Stimulated activated CD4-positive, alpha-beta T cell treated with anti-CD3 and anti-CD28 coated beads, Interleukin-15, amount 100 ng/mL, for 1 hour (primary cell): ENCODE measurements at places on chromosomes 7 and 10.

DNA sequence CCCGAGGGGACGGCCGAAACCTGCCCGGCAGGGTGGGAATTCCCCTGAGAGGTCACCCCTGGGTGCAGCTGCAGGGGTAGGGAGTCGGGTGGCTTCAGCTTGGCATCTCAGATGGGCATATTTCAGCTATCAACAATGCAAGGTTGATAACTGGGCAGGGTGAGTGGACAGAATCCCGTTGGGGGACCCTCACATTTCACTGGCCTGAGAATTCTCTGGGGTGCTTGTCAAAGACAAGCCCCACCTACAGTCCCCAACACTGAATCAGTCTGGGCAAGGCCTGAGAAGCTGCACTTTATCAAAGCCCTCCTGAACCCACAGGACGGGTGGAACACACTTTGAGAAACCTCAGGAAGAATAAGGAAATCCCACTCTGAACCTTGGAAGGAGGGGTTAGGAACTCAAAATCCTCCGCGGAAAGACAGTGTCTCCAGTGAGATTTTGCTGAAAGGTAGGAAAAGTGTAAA is 3.1 kb downstream of the RGS10 start:
- no peak for DNase-seq

- no peak for DNase-seq
Measured at GRCh38 chr7:147089051-147089461, 972.5 kb downstream of the CNTNAP2 start.

GRCh38 chr10:49396666-49396999 is 744 bp upstream of the DRGX start:
- DNase-seq, result no peak

GRCh38 chr7:28037220-28038010 is 143.2 kb downstream of the JAZF1 start:
- no peak for DNase-seq

DNA sequence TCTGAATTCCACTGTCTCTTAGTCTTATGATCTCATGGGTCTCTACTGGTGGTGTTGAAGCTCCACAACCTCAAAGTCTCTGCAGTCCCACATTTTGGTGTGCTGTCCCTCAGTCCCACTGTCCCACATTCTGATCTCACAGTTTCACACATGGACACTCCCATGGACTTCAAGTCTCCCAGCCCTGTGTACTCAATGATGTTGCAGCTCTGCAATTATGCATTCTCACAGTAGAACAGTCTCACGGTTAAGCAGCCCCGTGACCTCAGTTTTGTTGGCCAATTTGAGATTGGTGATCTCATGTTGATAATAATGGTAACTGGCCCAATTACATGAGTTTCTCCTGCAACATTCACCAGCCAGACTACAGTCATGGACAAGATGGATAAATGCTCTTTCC is 109.4 kb downstream of the ODAD2 start:
- no peak for DNase-seq

DNA sequence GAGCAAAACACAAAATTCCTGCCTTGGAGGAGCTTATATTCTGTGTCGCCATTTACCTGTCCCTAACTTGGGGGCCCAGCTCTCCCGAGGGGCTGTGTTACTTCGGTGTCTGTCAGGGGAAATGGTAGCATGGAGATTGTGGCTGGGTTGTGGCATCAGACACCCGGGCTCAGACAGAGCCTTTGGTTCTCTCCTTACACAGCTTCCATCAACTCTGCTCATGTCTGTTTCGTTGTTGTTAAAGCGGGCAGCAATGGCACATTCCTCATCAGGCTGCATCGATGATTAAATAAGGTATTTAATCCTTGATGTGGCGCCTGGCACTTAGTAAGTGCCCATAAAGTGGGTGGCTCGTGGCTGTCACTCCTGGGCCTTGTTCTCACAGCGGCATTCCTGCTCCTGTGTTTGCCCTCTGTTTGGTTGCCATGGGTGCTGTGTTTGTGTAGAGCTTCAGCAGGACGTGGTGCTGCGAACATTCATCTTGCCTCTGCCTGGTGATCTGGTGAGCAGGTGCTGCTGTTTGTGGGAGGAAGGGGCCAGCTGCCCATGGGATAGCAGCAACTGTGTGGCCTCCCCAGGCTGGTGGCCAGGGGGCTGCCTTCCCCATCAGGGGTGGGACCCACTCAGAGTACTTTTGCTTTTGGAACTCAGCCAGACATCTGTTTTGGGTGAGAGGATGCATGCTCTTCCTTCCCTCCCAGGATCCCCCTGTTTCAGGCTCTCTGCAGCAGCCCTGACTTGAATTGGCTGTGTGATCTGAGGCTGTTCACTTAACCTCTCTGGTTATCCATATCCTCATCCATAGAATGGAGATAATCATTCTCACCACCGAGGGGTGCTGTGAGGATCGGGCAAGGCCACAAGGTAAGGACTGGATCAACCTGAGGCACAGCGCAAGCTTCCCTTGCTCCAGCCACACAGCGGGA is 207.2 kb upstream of the SVIL start:
- DNase-seq, result no peak

GRCh38 chr7:105098863-105099515 is 85.0 kb downstream of the KMT2E start:
- no peak for DNase-seq

GRCh38 chr7:82624337-82624736 is 180.8 kb upstream of the CACNA2D1 start:
- DNase-seq, result no peak

GRCh38 chr7:147483634-147484292 is 1106.8 kb upstream of the C7orf33 start:
- no peak for DNase-seq

GRCh38 chr10:51488766-51489408 is 210.5 kb downstream of the CSTF2T start:
- no peak for DNase-seq

DNA sequence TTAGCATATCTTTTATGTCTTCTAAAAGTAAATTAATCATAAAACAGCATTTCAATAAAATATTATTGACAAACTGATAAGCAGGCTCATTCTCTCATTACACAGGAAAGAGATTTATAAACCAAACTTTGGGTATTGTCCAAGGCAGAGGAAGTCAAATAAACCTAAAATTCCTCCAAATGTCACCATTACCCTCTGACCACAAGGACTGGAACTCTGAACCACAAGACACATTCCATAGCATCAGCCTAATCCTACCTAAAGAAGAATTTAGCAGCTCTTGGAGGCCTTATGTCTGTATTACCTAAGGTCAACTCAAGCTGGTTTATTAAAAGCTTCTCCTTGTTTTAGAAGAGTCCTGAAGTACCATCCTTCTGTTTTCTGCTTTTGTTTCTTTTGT is 82.4 kb upstream of the SLC13A1 start:
- DNase-seq, result no peak

GRCh38 chr7:93316730-93317129 is 84.6 kb downstream of the VPS50 start:
- no peak for DNase-seq

DNA sequence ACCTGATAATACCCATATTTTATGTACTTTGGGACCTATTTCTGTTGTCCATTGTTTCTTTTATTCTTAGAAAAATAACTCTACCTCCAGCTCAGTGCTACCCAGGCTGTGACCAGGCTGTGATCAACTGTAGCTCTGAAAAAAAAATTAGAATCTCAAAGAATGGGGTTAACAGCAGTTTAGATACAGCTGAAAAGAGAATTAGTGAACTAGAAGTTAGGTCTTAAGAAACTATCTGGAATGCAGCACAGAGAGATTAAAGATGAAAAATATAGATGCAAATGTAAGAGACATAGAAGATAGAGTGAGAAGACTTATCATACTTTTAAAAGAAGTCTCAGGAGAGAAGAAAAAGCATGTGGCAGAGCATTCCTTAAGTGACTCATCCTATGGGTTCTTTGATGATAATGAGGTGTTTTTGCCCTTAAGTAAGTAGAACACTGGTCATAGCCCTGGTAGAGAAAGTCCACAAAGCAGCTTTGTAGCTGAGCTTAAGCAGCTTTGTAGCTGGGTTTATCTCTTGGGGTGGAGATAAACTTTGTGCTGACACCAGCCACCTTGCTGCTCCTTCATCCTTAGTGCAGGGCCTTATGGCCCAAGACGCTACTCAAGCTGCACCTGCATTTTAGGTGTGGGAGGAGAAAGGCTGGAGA is 27.3 kb upstream of the SFRP5 start:
- no peak for DNase-seq

GRCh38 chr10:59709395-59710125 is at the start of gene SLC16A9:
TSS of gene SLC16A9 (minus strand) at chr10:59709850. CDS start at chr10:59684291, 25,559 bp downstream.
- DNase-seq, result no peak

DNA sequence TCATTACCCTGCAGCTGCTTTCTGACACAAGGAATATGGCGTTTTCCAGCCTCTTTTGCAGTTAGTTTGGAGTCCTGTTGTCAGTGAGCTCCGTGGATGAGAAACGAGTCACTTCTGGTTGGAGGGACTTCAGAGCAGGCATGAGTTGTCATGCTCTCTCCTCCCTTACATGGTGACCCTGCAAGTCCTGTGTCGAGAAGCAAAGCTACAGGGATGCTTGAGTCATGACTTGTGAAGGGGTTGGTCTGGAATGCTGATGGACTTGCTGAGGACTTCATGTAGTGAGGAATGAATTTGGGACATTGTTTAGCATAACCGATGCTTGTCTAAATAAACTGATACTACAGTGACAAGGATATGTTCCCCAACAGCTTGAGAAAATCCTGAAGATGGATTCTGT is 108.8 kb downstream of the ADCYAP1R1 start:
- DNase-seq, result no peak

DNA sequence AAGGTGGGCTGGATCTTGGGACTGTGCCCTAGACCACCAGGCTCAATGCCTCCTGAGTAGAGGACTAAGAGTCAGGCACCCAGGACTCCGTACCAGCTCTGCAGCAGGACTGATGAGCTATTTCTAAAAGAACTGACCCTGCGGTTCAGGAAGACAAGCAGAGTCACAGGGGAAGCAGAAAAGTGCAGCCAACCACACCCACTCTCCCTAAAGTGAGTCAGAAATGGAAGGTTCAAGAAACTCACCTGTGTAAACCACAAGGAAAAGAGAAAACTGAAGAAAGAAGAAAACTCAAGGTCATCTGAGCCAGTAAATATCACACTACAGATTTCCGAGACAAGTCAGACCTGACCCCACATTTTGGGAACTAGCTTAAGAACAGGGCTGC is 2.5 kb downstream of the PARP12 start:
- no peak for DNase-seq

DNA sequence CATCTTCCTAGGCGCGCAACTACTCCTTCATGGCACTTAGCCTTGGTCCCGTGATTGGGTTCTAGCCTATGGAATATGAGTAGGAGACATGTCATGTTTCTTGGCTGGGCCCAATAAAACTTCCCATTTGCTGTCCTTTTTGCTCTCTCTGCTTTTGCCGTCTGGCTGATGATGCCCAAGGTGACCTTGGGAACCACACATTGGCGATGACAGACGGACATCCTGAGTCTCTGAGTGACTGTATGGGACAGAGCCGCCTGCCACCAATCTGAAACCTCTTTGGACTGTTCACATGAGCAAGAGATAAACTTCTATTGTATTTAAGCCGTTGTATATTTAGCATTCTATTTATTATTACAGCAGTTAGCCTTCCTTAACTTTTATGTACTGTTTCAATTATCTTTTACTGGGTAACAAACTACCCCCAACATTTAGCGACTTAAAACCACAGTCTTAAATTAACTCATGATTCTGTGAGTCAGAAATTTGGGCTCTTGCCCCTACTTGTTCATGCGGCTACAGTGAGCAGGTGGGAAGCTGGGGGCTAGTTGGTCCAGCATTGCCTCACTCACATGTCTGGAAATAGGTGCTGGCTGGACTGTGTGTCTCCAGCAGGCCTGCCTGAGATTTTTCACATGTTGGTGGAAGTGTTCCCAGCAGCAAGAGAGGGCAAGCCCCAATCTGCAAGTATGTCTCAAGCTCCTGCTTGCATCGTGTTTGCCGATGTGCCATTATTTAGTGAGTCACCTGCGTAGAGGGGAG is 71.7 kb downstream of the NOD1 start:
- no peak for DNase-seq

GRCh38 chr7:50426280-50427045 is 23.7 kb downstream of the FIGNL1 start:
- DNase-seq, result no peak

DNA sequence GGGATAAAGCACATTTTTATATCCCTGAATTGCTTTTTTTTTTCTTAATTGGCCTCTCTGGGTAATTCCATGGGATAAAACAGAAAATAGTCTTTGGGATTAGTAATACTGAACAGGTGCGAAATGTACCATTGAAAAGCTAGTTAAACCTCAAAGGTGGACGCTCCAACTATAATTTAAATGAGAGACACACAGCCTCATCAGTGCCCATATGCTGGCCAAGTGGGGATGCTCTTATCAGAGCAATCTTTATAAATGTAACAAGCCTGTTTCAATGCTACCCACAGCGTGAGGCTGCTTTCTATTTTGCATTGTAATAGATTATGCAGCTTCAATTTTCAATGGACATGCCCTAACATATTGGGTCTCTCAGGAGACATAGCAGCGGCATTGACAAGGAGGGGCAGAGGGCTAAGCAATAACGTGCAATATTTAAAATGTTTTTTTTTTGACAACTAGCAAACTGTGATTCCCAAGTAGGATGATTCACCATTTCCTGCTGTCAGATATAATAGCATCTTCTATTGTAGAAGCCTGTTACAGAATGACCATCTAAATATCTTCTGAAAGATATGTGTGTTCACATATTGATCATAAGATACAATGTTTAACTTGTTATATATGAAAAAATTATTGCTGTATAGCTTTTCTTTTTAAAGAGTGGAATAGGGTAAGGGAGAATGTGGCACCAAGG is 91.3 kb upstream of the BET1 start:
- DNase-seq, result no peak

- no peak for DNase-seq
Measured at GRCh38 chr7:28608731-28609130, 196.4 kb downstream of the CREB5 start.

- DNase-seq, result no peak
Measured at GRCh38 chr7:49397750-49398149, 375.7 kb upstream of the VWC2 start.

- DNase-seq, result no peak
Measured at GRCh38 chr7:44917465-44917864, 32.1 kb upstream of the PURB start.

- no peak for DNase-seq
Measured at GRCh38 chr10:51311228-51311627, 236.9 kb downstream of the PRKG1 start.

- DNase-seq, result no peak
Measured at GRCh38 chr10:23198940-23199767, 7.0 kb downstream of the PTF1A start.

- no peak for DNase-seq
Measured at GRCh38 chr7:33143996-33144718, 14.8 kb downstream of the BBS9 start.

DNA sequence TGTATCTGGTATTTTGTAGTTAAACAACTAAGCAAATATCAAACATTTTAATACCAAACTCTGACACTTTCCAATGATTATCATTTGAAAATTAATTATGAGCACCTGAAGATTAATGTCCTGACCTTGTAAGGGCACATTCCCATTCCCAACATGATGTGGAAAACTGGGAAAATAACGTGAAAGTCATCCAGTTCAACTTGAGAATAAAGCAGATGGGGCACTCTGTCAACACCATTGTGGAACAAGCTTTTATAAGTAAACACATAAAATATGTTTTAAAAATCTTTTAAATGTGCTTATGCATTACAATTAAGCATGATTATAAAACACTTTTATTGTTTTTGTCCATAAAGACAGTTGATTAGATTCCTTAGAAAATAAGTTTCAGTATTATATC is 14.1 kb downstream of the STEAP2 start:
- no peak for DNase-seq
